Left renal cortex interstitium (tissue), 4 donors: ENCODE measurements at places on chromosomes 6 and 20. TPM values are rescaled to one million over a fixed set of nuclear protein-coding genes. Genes with fewer than 3 reads are reported as not detected.

Gene HLA-DRB5
- 15.4 TPM for polyA plus RNA-seq

DNA sequence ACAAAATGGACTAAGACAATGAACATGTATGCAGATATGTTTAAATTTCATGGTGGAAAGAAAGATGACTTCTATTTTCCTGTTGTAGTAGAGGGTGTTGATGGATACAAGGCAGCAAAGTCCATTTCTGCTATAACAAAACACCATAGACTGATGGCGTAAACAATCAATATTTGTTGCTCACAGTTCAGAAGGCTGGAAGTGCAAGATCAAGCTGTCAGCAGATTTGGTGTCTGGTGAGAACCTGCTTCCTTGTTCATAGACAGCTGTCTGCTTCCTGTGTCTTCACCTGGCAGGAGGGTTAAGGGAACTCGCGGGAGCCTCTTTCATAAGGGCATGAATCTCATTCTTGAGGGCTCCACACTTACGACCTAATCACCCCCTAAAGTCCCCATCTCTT, 83.0 kb upstream of the ELOVL5 start:
- no peak for DNase-seq

Gene TNXB
- 2.7 TPM for polyA plus RNA-seq

- DNase-seq: no peak
Observed at GRCh38 chr6:52102405-52102804, 15.0 kb upstream of the PKHD1 start.

DNA sequence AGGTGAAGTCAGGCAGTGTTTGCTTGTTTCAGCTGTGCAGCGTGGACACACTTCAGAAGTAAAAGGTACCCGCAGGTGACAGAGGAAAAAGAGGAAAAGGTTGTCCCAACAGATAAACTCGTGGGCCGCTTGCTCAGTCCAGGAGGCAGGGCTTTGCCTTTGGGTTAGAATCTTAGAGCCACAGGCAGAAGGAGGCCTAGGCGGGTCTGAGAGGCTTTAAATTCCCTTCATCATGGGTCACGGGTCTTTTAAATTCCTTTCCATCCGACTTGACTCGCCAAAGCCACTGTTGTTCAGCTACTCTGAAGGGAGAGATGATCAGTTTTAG, 48.2 kb downstream of the AGPAT4 start:
- no peak for DNase-seq

DNA sequence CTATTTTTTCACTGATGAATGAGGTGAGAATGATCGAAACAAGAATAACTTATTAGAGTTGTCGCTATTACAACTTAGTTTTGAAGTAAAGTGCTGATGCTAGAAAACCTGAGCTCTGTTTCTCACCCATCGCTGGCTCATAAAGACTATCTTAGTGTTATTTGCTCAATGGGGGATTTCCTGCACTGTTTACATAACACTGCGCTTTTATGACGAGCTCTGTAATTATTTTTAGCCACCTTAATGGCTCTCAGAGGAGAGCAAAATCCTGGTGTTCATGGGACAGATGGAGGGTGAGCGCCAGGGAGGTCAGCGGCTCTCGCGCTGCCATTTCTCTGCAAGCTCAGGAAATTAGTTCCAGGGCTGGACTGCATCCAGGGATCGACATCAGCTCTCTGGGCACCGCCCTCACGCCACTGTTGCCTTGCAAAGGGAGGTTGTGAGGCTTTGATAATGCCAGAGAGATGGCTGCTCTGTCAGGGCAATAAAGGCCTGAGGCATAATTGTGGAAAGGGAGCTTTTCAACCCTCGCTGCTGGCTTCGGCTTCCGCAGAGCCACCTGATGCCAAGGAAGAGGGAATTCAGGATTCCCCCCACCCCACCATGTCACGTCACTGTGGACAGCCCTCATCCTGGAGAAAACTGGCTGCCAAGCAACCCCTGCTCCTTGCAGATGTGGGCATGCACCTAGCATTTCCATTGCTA, 72.0 kb downstream of the DACT2 start:
- no peak for DNase-seq
